ENCODE measurements at places on chromosomes 1 and 21.
A peak's percentile ranks its signal among the peaks of the same experiment; 100 is the strongest.

DNA sequence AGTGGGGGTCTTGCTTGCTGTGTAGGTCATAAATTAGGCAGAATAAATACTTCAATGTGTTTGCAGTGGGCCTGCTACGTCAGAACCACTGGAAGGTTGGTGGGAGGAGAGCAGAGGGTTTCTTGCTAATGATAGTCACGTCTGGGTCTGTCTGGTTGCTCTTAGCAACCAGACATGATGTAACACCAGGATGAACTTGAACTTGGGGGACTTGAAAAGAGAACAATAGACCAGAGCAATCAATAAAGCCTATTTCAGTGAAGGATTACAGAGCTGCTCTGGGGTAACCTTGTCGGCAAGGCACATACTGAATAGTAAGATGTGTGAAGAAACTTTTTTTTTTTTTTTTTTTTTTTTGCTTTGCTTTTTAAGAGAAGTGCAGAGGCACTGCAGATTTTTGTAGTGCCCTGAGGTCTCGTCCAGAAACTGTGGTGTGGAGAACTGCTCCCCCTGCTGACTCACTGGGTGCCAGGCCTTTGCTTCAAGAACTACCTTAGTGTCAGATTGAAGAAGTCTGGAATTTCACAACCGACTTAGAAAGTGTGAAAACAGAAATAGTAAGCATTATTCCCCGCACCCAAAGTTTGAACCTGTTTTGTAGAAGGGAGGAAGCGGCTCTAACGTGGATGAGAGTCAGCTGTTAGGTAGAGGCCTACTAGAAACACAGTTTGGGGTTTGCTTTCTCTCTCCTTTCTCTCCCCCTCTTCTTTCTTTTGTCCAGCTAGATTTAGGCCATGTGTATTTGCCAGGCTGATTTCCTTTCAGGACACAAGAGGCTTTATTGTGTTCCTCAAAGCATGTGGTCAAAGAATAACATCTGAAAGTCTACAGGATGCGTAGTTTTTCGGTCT, 271.6 kb downstream of the TM2D1 start:
- DNase-seq: peak; percentile 33

GRCh38 chr1:40053138-40053887, 12.8 kb downstream of the CAP1 start:
- no peak for DNase-seq

DNA sequence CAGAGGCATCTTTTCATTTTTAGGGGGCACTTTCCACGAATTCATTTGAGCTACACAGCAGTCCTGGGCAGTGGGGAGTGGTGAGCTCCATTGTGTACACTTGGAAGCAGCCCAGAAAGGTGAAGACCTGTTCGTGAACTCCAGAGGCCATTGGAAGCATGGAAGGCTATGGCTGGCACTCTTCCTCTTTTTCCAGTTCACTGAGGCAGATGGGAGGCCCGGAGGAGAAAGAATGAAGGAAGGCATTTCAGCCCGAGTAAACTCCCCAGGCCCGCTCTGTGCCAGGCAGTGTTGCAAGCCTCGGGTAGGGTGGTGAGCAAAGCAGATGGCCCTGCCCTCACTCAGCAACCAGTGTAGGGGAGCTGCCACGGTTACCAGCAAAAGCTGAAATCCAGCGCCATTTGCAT, 673 bp upstream of the DHCR24 start:
- no peak for DNase-seq

GRCh38 chr1:156947818-156948525, 27.5 kb downstream of the LRRC71 start:
- DNase-seq: no peak

DNA sequence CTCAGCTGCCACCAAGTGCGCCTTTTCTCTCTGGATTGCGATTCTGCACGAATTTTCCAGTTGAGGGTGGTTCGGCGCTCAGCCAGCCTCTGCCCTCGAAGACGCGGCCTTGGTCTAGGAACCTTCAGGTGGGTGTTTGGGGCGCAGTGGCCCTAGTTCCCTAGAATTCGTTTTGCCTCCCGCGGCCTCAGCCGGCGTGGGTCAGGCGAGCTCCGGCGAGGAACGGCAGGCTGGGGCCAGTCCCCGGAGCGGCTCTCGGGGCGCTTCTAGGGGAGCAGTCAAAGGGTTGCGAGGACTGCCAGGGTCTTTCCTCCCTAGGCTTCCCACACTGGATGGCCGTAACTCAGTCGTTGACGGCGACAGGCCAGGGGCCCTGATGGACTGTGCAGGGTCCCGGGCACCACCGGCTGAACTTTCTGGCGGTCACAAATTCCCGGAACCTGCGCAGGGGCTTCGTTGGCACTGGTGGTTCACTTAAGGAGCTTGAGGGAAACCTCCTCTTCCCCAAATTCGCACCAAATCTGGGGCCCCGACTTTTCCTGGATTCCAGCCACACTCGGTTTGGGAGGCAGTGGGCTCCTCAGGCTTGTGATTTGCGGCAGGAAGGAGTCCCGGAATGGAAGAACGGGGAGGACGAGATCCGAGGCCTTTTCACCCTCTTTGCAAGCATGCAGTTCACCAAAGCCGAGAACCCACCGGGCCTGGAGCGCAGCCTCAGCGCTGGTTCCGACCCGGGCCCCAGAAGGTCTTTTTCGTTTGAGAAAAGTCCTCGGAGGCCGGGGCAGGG, 1.2 kb downstream of the DMBX1 start:
- no peak for DNase-seq

All from activated CD8-positive, alpha-beta memory T cell treated with anti-CD3 and anti-CD28 coated beads for 4 hours (primary cell).